ENCODE measurements at places on chromosomes 7 and 10.
A peak's percentile ranks its signal among the peaks of the same experiment; 100 is the strongest.

DNA sequence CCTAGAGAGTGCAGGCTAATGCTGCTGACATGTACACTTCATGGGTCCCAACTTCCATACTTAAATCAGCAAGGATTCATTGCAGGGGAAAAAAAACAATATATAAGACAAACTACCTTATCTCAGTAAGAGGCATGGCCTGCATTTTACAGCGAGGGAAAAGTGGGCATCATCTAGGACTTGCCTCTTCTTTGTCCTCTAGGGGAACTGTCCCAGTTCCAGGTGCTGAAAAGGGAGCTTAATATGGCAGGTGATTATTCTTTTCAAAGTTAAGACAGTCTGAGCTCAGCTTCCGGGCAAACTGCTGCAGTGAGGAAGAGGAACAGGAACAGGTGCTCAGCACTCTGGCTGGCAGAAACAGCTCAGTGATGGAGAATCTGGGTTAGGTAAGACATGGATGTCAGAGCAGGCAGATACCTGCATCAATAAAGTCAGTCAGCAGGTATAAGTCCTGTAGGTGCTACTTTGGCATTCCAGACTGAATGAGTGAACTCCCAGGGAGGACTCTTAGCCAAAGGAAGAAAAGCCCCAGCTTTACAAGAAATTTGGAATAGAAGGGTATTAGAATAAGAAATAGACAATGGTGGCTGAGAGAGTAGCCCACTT lies 147.2 kb downstream of the TMEM178B start:
- no peak for DNase-seq

GRCh38 chr7:85154282-85154937 lies 32.4 kb downstream of the SEMA3D start:
- no peak for DNase-seq

DNA sequence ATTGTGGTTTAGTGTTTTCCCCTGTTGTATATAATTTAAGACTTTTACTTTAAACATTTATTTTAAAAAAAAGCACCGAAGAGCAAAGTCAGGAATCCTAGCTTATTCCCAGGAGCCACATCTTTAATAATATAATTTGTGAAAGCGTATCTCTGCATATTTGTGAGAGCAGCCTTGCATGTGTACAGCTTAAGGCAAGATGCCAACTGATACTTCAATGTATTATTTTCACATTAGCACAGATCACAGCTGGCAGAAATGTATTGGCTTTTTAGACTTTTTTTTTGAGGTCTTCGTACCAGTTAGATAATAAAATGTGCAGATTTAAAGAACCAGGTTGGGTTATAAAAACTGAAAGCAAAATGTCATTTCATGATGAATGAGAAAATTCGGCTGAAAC lies 845.7 kb upstream of the POT1 start:
- DNase-seq, result no peak

DNA sequence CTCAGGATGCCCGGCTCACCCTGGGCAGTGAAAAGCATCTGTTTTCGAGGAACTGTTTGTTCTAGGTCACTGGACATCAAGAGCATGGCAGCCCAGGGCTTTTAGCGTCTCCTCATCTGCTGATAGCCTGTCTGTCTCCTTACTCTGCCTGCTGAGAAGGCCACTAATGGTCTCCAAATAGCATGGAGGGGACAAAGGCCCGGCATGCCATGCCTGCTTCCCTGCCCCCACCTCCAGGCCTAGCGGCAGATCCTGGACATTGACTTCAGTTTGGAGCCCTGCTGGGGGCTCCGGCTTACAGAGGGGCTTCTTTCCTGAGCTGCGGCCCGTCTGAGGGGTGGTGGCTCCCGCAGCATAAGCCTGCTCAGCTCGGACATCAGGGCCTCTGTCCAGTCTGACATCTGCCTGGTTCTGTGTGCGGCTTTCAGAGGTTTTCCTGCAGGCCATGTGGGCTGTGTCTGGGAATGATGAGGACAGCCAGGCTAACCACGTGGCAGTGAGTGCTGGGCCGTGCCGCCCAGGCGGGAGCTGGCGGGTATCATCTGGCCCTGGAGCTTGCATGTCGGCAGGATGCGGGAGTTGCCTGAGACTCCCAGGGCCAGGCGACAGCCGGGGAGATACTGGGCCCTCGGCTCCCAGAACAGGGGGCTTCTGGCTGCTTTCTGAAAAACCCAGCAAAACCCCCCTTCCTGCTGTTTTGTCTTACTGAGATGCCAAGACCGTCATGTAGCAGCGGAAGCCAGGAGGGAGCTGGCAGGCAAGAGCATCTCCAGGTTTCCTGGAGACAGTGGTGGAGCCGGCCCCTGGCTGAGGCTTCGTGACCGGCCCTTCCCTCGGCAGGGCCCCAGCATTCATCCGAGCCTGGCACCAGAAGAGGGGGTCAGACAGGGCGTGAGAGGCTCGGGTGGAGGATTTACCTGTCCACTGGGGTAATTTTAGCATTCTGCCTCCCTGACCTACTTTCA lies 9.2 kb downstream of the PFKFB3 start:
- no peak for DNase-seq

DNA sequence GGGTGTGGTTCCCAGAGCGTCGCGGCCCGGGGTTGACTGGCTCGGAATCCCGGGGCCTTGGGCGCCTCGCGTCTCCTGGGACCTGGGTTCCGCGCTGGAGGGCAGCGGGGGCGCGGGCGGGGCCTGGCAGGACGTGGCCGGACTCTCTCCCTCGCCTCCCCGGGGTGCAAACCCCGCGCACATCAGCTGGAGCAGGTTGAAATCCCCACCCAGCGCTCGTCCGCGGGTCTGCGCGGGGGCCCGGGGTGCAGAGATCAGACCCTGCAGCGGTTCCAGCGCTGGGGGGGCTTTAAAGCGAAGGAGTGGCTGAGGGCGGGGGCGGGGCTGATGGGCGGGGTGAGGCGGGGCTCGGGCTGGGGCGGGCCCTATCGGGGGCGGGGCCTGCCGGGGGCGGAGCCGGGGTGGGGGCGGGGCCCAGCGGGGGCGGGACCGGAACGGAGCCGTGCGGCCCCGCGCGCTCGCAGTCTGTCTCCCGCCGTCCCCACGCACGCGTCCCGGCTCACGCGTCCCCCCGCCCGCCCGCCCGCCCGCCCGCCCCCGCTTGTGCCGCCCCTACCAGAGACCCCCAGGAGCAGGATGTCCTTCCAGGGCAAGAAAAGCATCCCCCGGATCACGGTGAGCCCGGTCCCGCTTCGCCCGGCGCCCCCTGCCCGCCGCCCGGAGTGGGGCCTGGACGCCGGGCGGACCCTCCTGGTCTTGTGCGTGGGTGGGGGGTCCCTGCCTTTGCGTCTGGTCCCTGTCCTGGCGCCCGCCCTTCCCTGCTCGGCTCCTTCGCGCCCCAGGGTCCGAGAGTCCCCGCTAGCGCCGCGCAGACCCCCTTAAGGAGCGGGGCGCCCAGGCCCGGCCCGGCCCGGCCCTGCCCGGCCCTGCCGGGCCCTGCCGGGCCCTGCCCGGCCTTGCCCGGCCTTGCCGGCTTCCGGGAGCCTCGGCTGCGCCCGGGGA lies at the start of gene DPYSL4:
Gene DPYSL4, plus strand, starts transcription at position 461 of the 942 bp plus-strand sequence. Its CDS starts 116 bp downstream, at position 577.
- DNase-seq, result peak; percentile 49

DNA sequence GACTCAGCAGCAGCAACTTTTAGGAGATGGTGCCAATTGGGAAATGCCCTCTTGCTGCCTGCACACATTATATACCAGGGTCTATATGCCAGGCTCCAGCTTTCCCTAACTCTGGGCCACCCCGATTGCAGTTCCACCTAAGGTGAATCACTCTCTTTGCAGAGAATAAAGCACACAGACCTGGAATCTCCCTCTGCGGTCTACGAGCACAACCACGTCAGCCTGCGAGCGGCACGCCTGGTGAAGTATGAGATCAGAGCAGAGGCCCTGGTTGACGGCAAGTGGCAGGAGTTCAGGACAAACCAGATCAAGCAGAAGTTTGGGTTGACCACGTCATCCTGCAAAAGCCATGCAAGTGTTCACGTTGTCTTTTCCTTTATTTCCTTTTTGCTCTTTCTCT lies 38.2 kb upstream of the PLEKHA1 start:
- no peak for DNase-seq

- DNase-seq, result no peak
These were observed 98.2 kb downstream of the BTRC start for GRCh38 chr10:101452176-101452575.

GRCh38 chr7:128380483-128381106 lies 19.1 kb upstream of the PRRT4 start:
- no peak for DNase-seq

GRCh38 chr10:22848509-22848908 lies 79.3 kb upstream of the ARMC3 start:
- no peak for DNase-seq

GRCh38 chr10:70843776-70844489 lies 28.2 kb downstream of the SGPL1 start:
- no peak for DNase-seq

GRCh38 chr10:131994435-131994834 lies 12.7 kb upstream of the BNIP3 start:
- no peak for DNase-seq
